ENCODE measurements at places on chromosomes 11 and 22.

GRCh38 chr11:10413268-10413667 is 41.8 kb upstream of the AMPD3 start:
- no peak for DNase-seq

DNA sequence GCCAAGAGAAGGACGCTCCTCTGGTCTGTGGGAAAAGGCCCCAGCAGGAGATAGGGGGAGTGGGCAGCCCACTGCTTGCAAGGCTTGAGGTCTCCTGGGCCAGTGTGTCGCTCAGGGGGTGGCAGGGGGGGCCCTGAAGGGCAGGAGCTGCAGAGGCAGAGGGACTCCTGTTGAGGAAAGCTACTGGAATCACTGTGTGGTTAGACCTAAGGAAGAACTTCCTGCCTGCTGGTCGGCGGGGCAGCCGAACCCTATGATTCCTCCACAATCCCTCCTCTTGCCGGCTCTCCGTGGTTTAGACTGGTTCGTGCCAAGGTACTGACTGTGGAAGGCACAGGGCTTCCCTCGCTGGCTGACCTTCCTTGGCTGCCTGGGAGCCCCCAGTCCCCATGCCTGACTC is 6.2 kb downstream of the GP1BB start:
- no peak for DNase-seq

DNA sequence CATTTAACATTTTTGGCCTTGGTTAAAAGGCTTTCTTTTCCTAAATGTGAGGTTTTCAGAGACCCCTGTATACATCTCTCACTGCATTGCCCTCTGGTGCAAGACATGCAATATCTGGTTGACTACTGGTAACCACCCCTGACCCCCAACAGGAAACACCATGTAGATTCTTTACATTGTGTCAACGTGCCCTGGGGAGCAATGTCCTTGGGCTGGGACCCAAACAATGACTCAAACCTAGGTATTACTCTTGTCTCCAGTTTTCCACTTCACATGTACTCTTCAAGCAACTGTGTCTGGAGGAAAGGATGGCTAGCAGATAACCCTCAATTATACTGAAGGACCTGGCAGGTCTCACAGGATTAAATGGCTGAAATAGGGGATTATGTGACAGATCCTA is 1.1 kb upstream of the GPR83 start:
- DNase-seq, result no peak

DNA sequence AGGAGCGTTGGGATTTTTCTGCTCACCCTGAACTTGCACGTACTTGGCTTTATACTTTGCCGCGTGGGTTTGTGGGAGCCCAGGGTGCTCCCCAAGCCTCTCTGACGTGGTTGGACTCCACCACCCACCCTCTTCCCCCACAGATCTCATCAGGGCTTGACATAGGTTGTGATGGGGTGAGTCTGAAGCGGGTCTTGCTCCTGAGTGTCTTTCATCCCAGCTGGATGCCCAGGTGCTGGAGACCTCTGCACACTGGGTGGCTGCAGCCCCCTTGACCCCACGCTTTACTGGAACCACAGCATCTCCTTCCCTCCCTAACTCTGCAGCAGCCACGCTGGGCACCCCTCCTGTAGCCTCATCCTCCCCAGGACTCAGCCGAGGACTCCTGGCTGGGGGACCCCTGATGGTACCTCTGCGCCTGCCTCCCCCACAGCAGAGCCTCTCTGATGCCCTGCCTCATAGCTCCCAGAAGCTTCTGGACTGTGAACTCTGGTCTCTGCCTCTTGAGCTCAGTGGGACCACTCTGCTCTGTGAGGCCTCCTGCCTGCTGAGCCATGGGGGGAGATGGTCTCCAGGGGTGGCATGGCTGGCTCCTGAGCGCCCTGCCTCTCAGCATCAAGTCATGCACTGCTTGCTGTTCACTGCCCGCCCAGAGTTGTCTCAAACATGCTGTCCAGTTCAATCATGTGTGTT is 45.2 kb downstream of the MYEOV start:
- no peak for DNase-seq

GRCh38 chr11:134514354-134514951 is 102.4 kb upstream of the B3GAT1 start:
- DNase-seq, result peak; percentile 17
